ENCODE measurements at places on chromosomes 1 and 21.

DNA sequence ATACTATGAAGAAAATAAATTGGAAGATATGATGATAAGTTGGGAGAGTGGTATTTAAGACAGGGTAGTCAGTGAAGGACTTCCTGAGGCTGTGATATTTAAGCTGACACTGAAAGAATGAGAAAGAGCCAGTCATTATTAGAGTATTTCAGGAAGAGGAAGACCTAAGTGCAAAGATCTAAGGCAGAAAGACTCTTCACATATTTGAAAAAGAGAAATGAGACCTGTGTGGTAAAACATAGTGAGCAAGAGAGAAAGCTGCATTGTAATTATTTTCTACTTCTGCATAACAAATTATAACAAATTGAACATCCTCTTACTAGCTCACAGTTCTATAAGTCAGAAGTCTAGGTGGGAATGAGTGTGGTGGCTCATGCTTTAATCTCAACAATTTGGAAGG is 34.6 kb upstream of the DOCK7 start:
- DNase-seq: no peak

DNA sequence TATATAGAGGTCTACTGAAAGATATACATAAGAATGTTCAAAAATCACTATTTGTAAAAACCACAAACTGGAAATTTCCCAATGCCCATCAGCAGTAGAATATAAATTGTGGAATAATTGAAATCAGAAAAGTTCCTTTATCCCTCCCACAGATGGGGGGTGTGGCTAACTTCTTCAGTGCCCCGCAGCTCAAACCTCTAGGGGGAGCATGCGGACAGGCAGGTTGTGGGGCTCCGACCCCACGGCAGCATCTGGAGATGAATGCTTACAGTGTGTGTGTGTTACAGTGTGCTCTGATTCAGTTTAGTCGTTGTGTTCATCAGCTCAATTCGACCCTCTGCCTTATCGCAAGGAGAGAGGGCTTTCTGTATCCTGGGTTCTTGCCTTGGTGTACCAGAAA is 262.1 kb upstream of the LRRC7 start:
- no peak for DNase-seq

DNA sequence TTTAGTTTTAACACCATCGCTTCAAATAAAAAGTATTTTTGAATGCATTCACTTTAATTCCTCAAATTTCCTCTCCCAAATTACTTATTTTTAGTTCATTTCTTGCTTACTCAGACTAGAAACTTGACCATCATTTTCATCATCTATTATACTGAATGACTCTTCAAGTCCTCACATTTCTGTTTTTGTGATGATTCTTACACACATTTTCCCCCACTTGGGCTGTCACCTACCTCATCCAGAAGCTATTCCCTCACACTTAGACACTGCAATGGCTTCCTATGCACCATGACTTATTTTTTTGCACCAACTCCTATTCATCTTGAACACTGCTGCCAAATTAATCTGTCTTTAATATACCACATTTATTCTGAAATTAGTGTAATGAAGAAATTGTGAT is 239.6 kb upstream of the DUSP10 start:
- DNase-seq: no peak

GRCh38 chr1:213570487-213570886 is 417.3 kb upstream of the PROX1 start:
- DNase-seq: no peak

DNA sequence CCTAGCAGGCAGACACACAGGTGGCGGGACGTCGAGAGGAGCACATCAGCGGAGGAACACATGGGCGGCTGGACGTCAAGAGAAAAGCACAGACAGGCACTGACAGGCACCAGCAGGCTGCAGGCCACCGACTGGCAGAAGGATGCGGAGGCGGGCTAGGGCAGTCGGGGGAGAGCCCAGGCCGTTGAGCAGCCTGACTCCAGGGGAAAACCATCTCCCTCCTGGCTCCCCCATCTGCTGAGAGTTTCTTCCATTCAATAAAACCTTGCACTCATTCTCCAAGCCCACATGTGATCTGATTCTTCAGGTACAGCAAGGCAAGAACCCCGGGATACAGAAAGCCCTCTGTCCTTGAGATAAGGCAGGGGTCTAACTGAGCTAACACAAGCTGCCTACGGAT is 25.5 kb downstream of the B3GALT5 start:
- no peak for DNase-seq

DNA sequence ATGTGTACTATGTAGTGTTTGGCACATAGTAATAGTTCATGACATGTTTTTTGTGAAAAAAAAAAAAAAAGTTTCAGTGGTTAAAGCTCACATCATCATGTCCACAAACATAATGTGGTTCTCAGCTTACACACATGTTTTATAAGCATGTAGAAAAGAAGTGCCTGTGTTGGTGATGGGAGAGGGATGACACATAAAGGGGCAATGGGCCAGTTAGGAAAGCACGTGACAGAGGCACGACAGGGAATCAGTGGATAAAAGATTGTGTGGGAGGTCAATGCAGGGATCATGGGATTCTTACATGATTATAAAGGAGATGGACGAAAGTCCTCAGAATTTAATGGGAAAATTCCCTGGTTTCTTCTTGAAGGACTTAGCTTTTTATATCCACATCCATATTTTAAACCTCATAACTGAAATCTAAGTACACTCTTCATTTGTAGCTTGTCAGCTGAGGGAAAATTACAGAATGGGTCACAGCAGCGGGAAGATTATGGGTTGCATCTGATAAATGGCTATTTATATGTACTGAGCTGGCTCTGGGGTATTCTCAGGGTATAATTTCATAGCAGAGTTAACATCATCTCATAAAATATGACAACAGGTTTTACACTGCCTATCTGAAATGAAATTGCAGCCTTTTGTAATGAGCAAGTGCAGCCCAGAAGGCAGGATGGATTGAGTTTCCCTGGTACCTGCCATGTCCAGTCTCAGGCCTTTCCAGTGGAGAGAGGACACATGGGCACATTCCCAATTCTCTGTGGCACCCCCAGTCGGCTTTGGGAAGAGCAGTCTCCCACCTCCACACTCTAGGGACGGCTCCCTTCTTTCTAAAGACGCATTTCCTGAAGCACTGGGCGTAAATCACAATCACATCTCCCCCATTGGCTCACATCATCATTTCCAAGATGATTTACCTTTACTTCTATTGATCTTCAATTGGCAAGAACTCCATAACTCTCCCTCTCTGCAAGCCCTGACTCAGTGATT is 42.3 kb upstream of the NHLH2 start:
- no peak for DNase-seq

- DNase-seq: no peak
These were observed 24.8 kb downstream of the ATPAF1 start for GRCh38 chr1:46643368-46643775.

Data from stimulated activated CD4-positive, alpha-beta T cell treated with anti-CD3 and anti-CD28 coated beads, Interleukin-15, amount 100 ng/mL, for 1 hour (primary cell).